Mammary epithelial cell (primary cell): ENCODE measurements at places on chromosomes 1 and 21. TPM values are rescaled to one million over a fixed set of nuclear protein-coding genes. Genes with fewer than 3 reads are reported as not detected.
A peak's percentile ranks its signal among the peaks of the same experiment; 100 is the strongest.

DNA sequence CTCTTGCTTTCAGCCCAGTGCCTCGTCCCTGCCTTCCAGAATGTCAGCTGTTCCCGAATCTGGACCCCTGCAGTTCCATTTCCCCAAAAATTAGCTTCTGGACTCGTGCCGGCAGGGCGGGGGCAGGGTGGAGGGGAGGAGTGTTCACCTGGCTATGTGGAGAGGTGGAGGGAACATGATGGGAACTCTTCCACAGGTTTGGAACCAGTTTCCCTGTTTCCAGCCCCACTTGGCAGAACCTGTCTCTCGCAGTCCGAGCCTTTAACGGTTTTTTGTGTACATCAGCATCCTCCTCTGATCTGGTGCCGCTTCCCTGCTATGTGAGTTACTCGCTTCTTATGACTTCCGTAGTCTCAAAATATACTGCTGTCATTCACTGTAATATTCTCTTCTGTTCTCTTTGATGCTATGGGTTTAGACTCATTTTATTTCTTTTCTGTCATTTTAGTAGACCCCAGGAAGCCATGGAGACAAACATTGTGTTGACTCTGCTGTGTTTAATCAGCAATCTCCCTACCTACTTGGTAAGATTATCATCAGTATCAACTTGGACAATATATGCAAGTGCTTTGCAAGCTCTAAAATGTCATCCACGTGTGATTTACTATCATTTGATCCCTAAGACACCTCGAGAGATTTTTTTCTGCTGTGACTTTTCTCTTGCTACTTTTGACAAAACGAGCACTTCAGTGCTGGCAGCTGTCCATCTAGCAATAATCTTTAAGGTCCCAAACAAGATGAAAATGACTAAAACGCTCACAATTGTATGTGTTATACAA lies 33.3 kb upstream of the HNRNPU start:
- no peak for DNase-seq

The PEAR1 gene
- total RNA-seq = 4.9 and 10.6 TPM in 2 replicates

GRCh38 chr1:58896246-58897183 lies 112.7 kb upstream of the JUN start:
- DNase-seq = no peak

The SMIM1 gene
- 1.2 TPM for total RNA-seq

- no peak for DNase-seq
Observed at GRCh38 chr1:86868477-86868876, 45.4 kb downstream of the SELENOF start.

DNA sequence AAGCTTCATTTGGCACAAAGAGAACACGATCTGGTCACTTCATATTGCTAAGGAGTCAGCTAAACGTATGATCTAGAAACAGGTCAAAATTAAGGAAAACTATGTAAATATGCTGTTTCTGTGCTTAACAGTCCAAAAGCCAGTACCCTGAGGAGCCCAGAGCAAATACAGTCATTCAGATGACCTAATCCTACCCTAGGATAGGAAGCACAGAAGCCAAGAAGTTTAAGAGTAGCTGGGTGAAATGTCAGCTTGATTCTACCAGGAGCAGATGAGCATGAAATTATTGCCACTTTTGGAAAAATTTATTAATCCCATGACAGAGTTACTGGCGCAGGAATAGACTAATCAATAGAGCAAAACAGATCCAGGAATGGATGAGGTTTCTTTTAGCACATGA lies 18.3 kb downstream of the SORT1 start:
- DNase-seq = no peak

- DNase-seq = no peak
Observed at GRCh38 chr1:203077956-203078355, 7.9 kb downstream of the MYOG start.

GRCh38 chr21:45353200-45353599 lies 51.8 kb upstream of the COL18A1 start:
- no peak for DNase-seq

The RAD54L gene
- total RNA-seq = 1.2 TPM

DNA sequence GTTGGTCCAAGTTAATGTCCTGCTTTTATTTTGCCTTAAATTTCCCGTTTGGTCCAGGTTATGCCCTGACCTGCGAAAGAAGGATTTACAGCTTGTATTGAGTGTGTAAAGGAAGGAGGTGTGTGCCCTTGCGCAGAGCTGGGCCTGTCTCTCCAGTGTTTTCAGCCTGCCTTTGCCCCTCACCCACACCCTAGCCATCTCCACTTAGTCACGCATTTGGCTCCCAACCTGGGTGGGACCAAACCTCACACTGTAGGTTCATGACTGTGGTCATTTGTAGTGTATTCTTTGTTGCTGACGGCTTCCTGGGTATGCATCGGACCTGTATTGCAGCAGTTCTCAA lies 572 bp upstream of the SRSF10 start:
- peak; percentile 63 for DNase-seq

GRCh38 chr1:109613361-109614147 lies 5.9 kb downstream of the GNAT2 start:
- no peak for DNase-seq

DNA sequence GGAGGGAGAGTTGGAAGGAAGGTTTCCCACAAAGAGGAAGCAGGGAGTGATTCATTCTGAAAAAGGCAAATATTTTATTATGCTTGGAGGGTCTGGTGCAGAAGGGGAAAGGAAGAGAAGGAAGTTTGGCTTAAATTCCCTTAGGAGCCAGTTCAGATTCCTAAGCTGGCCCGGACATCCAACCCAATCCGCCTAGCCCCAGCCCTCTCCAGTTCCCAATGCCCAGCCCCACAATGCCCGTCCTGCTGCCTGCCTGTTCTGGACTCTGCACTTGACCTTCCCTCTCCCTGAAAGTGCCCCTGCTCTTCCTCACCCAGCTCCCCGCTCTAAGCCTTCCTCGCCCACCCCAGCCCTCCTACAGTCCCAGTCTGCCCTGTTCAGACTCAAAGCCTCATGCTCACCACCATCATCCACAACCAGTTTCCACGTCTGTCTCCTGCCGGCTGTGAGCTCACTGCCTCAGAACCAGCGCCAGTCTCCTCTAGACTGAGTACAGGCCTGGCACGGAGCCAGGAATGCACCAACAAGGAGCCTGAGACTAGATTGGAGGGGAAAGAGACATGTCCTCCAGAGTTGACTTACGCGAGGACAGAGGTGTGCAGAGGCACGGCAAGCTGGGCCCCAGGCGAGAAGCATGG lies 18.9 kb downstream of the CAPN2 start:
- DNase-seq = no peak

DNA sequence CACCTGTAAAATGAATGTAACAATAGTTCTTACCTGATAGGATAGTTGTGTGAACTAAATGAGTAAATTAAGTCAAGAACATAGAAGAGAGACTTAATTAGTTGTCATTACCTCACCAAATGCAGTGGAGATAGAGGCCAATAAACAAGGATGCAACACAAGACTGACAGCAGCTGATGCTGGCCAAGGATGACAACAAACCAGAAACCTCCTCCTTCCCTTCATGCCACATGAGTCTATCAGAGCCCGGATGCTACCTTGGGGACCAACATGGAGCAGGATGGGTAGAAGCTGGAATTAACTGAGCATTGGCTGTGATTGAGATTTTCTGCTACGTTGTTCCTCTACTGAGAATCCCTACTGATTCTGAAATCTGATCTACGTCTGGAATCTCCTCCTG lies 30.3 kb upstream of the USP1 start:
- DNase-seq = no peak

DNA sequence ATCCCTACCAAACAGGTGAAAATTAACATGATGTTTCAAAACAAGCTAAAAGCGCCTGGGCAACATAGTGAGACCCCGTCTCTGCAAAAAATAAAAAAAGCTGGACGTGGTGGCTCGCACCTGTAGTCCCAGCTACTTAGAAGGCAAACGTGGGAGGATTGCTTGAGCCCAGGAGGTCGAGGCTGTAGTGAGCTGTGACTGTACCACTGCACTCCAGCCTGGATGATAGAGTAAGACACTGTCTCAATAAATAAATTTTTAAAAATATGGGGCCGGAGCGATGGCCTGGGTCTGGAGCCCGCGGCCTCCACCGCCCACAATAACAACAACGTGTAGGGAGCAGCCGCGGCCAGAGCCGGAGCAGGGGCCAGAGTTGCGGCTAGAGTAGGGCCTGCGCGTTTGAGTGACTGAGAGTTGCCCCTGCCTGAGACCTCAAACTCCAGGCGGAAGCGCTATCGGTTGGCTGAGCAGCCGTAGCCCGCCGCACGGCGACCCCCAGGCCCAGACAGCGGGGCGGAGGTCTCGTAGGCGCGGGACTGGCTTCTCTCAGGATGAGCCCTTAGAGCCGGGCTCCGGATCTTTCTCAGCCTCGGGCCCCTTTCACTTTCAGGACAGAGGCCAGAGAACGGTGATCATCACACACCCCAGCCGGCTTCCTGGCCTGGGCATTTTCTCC lies 41.4 kb downstream of the ZMYM1 start:
- no peak for DNase-seq

The APCS gene
- total RNA-seq = not detected in 2 replicates

DNA sequence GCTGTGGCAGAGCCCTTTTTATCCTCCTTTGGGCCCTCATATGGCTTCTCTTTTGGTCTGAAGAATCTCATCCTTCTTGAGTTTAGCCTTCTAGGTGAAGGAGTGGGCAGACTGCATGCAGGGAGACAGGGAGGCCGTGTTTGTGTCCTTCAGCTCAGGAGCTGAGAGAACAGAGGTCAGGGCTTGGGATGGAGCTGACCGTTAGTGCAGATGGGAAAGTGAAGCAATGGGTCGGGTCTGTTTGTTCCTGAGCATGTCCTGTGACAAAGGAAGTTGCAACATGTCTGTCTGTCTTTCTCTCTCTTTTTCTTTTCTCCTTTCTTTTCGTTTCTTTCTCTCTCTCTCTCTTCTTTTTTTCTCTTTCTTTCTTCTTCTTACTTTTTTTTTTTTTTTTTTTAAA lies 14.9 kb downstream of the MAPKAPK2 start:
- DNase-seq = no peak

DNA sequence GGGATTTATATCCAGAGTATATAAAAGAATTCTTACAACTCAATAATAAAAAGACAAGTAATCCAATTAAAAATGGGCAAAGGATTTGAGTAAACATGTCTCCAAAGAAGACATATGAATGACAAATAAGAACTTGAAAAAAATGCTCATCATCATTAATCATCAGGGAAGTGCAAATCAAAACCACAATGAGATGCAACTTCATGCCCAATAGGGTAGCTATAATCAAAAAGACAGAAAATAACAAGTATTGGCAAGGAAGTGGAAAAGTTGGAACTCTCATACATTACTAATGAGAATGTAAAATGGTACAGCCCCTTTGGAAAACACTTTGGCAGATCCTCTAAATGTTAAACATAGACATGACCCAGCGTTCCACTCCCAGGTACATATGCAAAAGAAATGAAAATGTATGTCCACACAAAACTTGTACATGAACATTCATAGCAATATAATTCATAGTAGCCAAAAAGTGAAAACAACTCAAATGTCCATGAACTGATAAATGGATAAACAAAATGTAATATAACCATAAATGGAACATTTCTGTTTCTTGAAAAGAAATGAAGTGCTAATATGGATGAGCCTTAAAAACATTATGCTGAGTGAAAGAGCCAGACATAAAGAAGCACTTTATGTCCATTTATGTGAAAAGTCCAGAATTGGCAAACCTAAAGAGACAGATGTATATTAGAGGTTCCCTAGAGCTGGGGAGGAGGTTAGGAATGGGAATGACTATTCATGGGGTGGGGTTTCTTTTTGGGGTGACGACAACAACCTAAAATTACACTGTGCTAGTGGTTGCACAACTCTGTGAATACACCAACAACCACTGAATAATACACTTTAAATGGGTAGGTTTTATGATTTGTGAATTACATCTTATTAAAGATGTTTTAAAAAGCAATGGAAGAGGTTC lies 259.7 kb downstream of the RHOU start:
- peak; percentile 12 for DNase-seq

- no peak for DNase-seq
Observed at GRCh38 chr21:29056538-29057050, 16.9 kb downstream of the CCT8 start.

- no peak for DNase-seq
Observed at GRCh38 chr1:218349348-218350034, 4.4 kb downstream of the TGFB2 start.

The FCGR3A gene
- total RNA-seq = not detected

DNA sequence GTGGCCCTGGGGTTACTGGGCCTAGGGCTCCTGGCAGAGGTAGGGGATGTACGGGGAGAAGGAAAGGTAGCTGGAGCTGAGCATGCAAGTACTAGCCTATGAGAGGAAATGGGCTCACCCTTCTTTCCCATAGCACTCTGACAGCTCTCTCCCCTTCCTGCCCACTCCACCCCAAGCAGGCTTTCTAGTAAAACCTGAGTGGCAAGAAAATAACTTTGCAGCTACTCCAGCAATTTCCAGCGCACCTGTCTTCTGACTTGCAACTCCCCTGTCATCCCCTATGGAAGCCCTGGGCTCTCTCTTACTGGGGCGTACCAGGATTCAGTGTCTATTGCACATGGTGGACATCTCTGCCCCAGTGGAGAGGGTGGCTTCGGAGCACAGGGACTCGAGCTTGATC lies 6.7 kb upstream of the IVL start:
- DNase-seq = no peak

- DNase-seq = no peak
Observed at GRCh38 chr21:41891132-41891531, 12.0 kb upstream of the PRDM15 start.

The DIP2A gene
- 49.5 TPM for total RNA-seq

GRCh38 chr1:153494976-153495535 lies 34.6 kb upstream of the S100A7 start:
- no peak for DNase-seq

DNA sequence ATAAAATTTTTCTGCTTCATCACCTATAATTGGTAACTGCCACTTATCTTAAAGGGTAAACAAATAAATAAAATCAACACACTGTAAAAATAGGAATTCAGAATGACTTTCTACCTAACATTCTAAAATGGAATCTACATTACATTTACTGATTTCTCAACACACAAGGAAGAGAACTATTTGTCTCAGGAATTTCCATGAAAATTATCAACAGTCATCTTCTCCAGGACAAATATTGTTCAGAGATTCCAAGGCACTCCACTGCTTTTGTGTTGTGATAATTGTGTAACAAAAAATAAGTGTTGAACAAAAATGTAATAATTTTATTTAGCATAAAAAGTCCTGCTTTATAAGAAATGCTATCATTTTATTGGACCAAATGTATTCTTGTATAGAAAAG lies 7.3 kb downstream of the ODF2L start:
- no peak for DNase-seq

The TAL1 gene
- total RNA-seq = not detected

- DNase-seq = no peak
Observed at GRCh38 chr1:63326106-63326472, 3.7 kb downstream of the FOXD3 start.

DNA sequence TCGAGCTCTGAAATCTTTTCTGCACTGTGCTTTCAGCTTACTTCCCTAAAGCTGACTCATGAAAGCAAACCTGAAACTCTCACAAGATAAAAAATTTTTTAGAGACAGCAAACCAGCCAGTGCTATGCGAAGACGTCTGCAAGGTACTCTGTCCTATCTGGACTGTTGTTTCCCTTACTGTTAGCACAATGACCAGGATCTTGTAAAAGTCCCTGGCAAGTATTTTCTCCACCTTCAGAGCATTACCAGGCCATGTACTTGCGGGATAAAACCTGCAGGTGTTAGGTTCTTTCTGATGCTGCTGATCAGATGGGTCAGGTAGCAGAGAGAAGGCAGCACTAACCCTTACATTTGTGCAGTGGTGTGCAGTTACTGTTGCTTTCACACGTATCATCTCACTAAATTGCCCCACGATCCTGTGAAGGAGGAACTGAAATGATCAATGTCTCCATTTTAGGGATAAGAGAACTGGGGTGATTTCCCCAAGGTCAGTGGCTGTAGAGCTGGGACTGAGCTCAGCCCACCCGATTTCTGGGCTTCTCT lies 56.6 kb downstream of the PLXNA2 start:
- no peak for DNase-seq
